ENCODE measurements at places on chromosomes 4 and X.

GRCh38 chr4:95910749-95911148 is 70.9 kb downstream of the PDHA2 start:
- DNase-seq, result no peak

DNA sequence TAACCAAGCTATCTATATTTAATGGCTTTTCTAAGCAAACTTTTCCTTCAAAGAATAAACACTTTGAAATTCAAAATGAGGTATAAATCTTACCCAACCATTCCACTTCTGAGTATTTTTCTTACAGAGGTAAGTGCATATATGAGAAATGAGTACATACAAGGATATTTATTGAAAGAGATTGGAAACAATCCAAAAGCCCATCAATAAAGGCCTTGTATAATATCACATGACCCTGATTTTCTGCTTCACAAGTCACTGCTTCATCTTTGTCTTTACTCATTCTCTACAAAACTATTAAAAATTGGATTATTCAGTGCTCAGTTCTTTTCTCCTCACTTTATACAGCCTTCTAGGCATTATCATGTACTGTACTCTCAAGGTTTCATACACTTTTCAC is 91.3 kb downstream of the SRPX start:
- no peak for DNase-seq

DNA sequence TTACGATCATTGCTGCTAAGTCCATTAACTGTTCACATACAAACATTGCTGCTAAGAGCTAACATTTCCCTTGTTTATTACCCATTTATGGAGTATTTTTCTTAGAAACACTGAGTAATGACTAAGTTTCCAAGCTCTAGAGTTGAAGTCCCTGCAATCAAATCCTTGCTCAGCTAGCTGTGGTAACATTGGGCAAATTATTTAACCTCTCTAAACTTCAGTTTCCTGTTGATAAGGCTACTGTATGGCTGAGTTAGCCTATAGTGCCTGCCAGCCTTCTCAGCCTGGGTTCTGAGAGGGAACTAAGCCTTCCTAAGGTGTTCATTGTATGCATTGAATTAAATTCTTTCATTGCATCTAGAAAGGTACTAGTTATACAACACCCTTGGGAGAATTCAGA is 15.2 kb upstream of the SCOC start:
- DNase-seq, result no peak

- no peak for DNase-seq
These were observed 12.8 kb upstream of the NAT8L start for GRCh38 chr4:2046031-2046961.

- no peak for DNase-seq
These were observed 107.5 kb upstream of the ACSL4 start for GRCh38 chrX:109840585-109840984.

GRCh38 chrX:139892512-139892911 is 40.3 kb downstream of the ATP11C start:
- DNase-seq, result no peak

- no peak for DNase-seq
These were observed 119.4 kb downstream of the FAM53A start for GRCh38 chr4:1564535-1565375.

- DNase-seq, result no peak
These were observed 3.9 kb downstream of the PRSS12 start for GRCh38 chr4:118348886-118349285.

- peak; percentile 6 for DNase-seq
These were observed at the start of gene TRAM1L1 for GRCh38 chr4:117084866-117085701. Gene TRAM1L1 (minus strand): TSS chr4:117085576. CDS start chr4:117085393, 183 bp downstream.

- DNase-seq, result no peak
These were observed 105.8 kb downstream of the RNF150 start for GRCh38 chr4:141027421-141027820.

- DNase-seq, result no peak
These were observed 25.2 kb downstream of the PDGFRA start for GRCh38 chr4:54254116-54254914.

DNA sequence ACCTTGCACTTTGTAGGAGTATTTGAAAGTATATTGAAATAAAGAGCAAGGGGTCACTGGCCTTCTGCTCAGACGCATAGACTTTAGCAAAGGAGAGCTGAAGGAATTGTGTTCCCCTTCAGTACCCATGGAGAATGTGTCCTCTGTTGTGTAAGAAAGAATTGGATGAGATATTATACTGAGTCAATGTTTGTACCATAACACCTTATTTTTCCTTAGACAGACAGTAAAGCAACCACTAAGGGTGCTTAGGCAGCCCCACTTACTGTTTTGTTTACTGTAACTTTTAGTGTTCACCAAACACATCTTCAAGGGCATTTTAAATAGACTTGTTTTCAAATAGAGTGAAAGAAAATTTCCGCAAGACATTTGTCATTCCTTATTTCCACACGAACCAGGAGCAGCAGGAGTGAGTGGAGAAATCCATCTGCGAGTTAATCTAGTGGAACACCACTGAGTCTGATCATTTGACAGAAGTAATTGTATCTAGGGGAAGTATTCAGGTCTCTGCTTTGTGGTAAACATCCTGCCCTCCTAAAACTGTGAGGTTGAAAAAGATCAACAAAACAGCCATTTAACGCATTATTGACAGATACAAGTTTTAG is 89.5 kb downstream of the SLIT2 start:
- no peak for DNase-seq

DNA sequence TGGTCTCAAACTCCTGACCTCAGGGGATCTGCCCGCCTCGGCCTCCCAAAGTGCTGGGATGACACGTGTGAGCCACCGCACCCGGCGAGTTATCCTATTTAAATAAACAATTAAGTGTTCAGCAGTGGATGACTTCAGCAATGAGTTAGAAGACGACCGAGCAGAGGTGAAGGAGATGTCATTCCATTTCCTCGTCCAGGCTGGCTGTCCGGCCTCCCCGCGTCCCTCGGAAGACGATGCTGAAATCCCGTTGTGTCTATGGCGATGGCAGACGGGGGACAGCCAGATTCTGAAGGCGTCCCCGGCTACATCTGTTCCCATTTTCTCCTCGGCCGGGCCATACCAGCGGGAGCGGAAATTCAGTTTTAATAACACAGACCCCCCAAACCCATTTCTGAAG is 209.8 kb downstream of the CRLF2 start:
- no peak for DNase-seq

GRCh38 chr4:64780664-64781063 is 371.4 kb upstream of the TECRL start:
- DNase-seq, result no peak

GRCh38 chr4:23033796-23034195 is 341.1 kb downstream of the GBA3 start:
- DNase-seq, result no peak
